ENCODE measurements at places on chromosomes 12 and 14.

GRCh38 chr14:98599082-98599481 lies 672.9 kb downstream of the BCL11B start:
- DNase-seq = no peak

- no peak for DNase-seq
Measured at GRCh38 chr14:83611906-83612390, 1918.0 kb upstream of the FLRT2 start.

GRCh38 chr14:56119201-56119981 lies 1.2 kb downstream of the PELI2 start:
- DNase-seq = peak; percentile 14

DNA sequence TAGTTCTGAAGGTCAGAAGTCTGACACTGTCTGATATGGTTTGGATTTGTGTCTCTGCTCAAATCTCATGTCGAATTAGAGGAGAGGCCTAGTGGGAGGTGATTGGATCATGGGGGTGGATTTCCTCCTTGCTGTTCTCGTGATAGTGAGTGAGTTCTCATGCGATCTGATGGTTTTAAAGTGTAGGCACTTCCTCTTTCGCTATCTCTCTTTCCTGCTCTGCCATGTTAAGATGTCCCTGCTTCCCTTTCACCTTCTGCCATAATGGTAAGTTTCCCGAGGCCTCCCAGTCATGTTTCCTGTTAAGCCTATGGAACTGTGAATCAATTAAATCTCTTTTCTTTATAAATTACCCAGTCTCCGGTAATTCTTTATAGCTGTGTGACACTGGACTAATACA lies 84.1 kb upstream of the TMTC1 start:
- no peak for DNase-seq

- no peak for DNase-seq
Measured at GRCh38 chr14:83483063-83483462, 1949.4 kb upstream of the SEL1L start.

GRCh38 chr12:51023625-51024382 lies 2.4 kb downstream of the SLC11A2 start:
- DNase-seq = no peak

- DNase-seq = no peak
Measured at GRCh38 chr12:108240027-108240785, 98.9 kb downstream of the CMKLR1 start.

- DNase-seq = no peak
Measured at GRCh38 chr14:89618330-89618708, 201.3 kb upstream of the FOXN3 start.

DNA sequence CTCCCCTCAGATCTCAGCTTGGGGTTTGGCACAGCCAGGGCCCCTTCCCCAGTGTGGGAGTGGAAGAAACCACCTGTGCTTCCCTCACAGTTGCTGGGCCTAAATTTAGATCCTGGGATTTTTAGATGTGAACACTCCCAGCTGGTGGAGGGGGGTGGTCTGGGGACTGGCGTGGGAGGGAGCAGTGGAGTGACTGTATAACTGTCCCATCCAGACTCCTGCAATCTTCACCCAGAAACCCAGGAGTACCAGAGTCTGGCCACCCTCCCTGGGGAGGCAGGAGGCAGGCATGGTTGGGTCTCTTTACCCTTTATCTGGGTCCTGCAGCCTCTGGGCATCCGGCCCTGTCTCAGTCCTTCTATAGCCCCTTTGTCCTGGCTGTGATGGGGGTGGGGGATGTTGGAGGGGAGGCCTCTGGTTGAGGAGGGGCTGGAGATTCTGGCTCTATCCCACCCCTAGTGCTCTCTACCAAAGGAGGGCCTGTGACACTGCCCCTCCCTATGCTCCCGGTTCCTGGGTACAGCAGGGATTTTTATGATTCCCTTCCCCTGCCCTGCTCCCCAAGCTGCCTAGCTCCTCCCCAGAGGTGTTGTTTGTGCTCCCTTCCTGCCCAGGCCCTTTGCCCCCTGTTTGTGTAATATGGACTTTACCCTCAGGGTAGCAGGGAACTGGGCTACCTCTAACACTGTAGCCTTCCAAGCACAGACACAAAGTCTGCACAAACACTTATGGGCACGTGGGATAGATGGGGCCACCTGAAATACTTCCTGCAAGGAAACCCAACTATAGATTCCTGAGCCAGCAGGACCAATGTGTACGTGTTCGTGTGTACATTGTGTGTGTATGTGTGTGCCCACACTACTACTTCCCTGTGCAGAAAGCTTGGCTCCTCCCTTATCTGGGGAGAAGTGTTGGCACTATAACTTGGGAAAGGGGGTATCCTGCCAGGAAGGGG lies 1.7 kb downstream of the ERBB3 start:
- no peak for DNase-seq

DNA sequence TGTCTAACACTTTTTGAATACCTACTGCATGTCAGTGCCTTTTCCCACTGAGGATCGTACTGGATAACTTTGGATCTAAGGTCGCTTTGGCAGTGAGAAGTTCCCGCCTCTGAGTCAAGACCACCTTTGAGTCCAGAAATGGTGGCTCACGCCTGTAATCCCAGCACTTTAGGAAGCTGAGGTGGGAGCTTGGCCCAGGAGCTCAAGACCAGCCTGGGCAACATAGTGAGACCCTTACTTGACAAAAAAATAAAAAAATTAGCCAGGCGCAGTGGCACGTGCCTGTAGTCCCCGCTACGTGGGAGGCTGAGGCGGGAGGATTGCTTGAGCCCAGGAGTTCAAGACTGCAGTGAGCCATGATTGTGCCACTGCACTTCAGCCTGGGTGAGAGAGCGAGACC lies 61.1 kb downstream of the CHST11 start:
- no peak for DNase-seq

GRCh38 chr12:40011775-40012129 lies 94.1 kb downstream of the SLC2A13 start:
- no peak for DNase-seq

- peak; percentile 83 for DNase-seq
Measured at GRCh38 chr14:77133720-77134338, 7.8 kb downstream of the ZDHHC22 start.

GRCh38 chr12:32309811-32310736 lies 89.3 kb upstream of the FGD4 start:
- no peak for DNase-seq

GRCh38 chr12:54759751-54760150 lies 94.6 kb upstream of the MUCL1 start:
- no peak for DNase-seq

DNA sequence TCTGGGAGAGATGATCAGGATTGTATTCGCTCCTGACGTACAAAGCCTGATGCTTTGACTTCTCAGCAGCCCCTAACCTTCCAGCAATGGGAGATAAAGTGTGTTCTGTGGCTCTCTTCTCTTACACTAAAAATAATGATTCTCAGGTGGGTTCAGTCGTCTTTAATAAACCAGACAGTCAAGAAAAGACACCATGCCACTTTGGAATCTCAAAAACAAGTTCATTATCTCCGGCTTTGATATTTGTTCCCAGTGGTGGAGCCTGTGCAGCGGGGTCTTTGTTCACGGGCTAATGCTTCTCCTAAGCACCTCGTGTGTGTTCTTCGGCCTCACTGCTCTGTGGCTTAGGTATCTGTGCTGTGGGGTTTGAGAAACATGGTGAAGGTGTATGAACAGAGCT lies 1.6 kb downstream of the ACVR1B start:
- no peak for DNase-seq

GRCh38 chr14:99682809-99683618 lies 1.1 kb upstream of the CYP46A1 start:
- peak; percentile 78 for DNase-seq

- DNase-seq = no peak
Measured at GRCh38 chr14:77044783-77045237, 16.3 kb upstream of the IRF2BPL start.

DNA sequence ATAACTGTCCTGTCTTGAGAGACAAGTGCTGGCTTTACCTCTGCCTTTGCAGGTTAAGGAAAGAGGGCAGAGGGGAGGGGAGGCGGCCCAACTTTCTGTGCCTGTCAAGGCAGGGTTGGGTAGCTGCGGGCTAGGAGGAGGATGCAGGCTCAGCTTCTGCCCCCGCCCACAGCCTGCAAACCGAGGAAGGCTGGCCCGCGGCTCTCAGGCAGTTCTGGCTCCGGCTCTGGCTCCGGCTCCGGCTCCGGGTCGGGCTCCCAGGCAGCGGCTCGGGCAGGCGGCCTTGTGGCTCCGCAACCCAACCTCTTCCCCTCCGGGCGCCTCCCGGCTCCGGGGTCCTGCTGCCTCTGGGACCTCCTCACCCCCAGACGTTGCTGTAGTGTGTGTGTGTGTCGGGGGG lies 92.9 kb downstream of the TMEM30B start:
- DNase-seq = no peak

DNA sequence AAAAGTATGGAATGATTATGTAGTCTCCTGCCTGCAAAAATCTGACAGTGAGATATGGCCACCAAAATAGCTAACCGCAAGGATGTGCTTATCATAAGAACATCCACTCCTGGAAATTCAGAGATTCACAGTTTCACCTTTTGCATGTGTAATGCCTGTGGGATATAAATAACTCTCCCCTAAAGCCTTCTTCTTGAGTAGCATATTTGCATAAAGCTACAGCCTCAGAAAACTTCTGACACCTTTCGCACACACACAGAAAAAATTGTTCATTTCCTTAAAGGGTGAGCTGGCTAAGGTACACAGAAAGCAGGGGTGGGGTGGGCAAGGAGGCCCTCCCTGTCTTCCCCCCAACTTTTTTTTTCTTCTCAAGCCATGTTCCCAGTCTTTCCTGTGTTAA lies 3.1 kb upstream of the IGF1 start:
- peak; percentile 6 for DNase-seq

DNA sequence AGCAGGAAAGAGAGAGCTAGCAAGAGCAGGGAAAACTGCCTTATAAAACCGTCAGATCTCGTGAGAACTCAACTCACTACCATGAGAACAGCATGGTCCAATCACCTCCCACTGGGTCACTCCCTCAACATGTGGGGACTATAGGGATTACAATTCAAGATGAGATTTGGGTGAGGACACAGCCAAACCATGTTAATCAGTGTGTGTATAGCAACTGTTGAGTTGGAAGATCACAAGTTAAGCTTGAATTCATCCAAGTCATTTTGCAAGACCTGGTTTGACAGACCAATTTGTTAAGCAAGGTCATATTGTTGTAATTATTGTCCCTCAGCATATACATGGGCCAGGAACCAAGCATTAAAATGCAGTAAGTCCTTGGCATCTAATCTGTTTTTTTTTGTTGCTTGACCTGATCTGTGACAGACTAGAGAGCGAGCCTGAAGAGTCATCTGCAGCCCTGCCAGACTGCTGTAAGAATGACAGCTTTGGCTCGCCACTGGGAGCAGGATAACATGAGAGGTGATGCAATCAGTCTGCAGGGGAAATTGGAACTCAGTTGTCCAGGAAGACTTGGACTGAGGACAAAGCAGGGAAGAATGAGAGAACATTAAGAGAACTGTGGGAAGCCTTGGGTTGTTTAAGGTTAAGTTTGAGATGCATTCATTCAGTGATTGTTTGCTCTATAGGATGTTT lies 297.6 kb upstream of the SEL1L start:
- no peak for DNase-seq

- peak; percentile 57 for DNase-seq
Measured at GRCh38 chr12:25958428-25959070, at the start of gene RASSF8. TSS of gene RASSF8 (plus strand) at chr12:25958682. CDS start at chr12:26055344, 96,662 bp downstream.

DNA sequence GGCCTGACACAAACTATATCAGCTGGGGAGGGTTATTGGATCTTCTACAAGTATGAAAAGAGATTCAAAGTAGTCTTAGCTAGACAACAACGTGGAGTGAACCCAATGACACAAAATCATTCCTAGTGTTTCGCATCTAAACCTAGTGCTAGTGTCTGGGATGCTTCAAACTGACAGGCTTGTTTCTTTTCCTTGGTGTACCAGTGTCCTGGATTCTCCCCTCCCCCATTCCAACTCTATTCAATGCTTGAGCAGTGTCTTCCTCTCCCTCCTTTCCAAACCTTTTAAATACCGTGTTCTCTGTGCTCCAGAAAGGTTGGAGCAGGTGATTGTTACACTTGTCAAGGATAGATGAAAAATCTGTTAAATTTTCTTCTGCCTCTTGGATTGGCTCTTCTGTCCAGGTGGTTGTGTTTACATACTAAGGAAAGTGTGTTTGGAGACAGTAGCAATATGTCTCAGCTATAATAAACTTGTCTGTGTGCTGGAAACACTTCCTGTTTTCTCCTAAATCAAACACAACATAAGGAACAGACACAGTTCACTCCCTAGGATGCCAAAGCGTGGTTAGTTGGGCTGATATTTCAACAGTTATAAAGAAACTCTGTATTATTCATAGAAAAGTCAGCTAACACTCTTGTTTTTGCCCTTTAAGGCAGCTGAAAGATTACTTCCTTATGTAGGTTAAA lies 14.4 kb upstream of the GUCY2C start:
- DNase-seq = no peak

DNA sequence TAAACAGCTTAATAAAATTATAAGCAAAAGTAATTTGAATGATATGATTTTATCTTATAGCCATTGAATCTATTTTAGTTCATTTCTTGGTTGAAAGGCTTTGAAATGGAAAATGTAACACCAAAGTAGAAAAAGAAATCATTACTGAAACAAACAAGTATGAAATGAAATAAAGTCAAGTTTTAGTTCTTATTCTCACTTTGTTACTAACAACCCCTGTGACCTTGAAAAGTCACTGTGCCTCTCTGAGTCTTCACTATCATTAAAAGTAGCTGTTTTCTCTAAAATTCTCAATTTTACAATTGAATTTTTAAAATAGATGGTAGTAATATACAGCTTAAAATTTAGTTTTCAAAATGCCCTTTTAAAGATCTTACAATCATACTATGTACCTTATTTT lies 32.4 kb upstream of the SLC17A8 start:
- no peak for DNase-seq

GRCh38 chr12:24950231-24950834 lies 1.4 kb upstream of the BCAT1 start:
- no peak for DNase-seq

- DNase-seq = no peak
Measured at GRCh38 chr12:53483225-53483978, 15.9 kb downstream of the MAP3K12 start.

- no peak for DNase-seq
Measured at GRCh38 chr14:97791906-97792305, 994.7 kb downstream of the VRK1 start.

DNA sequence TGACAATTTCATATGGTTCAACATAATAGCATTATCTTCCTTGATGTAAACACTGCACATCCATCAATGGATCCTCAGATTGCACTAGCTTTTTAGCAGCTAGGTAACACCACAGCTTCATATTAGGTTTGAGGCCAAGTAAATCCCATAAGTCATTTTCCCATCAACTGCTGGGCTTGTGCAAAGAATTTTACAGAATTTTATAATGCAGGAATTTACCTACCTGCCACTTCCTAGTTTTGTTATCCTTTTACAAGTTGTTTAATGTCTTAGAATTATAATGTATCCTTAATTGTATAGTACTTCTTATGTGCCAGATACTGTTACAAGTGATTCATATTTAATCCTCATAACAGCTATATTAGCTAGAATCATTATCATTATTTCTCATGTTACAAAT lies 36.4 kb downstream of the CPNE8 start:
- DNase-seq = no peak

GRCh38 chr12:100243137-100243536 lies 23.7 kb downstream of the DEPDC4 start:
- DNase-seq = no peak

- no peak for DNase-seq
Measured at GRCh38 chr14:29663281-29663801, 264.3 kb downstream of the PRKD1 start.

Data from germinal center (tissue), 1 donor.